ENCODE measurements at places on chromosomes 7 and 10.

DNA sequence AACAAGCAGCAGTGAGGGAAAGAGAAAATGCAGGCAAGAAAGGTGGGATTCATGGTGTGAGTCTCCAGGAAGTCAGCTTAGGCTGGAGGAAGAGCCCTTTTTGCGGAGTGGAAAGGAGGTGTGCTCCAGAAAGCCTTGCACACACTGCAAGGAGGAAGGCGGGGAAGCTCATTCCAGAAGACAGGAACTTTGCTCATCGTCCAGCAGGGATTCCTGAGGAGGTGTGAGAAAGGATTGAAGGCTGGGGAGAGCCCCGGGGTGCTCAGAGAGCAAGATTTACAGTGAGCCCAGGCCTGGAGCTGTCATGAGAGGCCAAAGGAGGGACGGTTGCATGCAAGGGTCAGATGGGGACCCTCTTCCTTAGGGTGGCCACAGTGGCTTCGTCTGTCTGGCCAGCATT lies 17.6 kb downstream of the SLC29A3 start:
- DNase-seq = no peak

GRCh38 chr7:100176096-100177044 lies 811 bp downstream of the GPC2 start:
- no peak for DNase-seq

GRCh38 chr7:151371266-151371665 lies 29.7 kb downstream of the NUB1 start:
- no peak for DNase-seq

DNA sequence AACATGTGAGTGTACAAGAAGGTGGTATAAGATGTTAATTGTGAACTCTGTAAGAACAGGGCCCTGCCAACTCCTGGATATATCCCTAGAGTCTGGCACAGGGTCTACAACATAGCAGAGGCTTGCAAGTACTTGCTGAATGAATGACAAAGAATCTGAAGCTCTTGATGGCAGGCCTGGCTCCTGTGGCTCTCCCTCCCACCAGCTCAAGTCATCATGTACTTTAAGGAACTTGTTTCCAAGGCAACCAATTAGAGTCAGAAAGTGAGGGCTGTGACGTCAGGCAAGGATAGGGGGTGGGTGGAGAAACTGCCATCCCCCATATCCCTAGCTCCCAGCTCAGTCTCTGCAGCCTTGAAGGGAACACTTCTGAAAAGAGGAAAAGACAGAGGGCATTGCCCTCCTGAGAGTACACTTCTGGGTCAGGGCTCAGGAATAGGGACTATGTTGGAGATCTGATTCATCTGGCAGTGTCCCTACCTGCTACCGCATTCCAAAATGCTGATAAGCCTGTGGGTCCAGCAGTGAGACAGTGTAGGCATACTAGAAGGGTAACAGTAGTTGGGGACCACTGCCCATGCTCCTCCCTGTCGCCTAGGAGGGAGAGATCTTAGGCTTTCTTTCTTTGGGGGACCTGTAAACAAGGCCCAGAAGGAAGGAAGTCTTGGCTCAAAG lies 34.6 kb upstream of the BTRC start:
- no peak for DNase-seq

- DNase-seq = no peak
These were observed 31.6 kb upstream of the AGMO start for GRCh38 chr7:15593382-15593781.

- DNase-seq = no peak
These were observed 8.1 kb downstream of the PODXL start for GRCh38 chr7:131548371-131548770.

DNA sequence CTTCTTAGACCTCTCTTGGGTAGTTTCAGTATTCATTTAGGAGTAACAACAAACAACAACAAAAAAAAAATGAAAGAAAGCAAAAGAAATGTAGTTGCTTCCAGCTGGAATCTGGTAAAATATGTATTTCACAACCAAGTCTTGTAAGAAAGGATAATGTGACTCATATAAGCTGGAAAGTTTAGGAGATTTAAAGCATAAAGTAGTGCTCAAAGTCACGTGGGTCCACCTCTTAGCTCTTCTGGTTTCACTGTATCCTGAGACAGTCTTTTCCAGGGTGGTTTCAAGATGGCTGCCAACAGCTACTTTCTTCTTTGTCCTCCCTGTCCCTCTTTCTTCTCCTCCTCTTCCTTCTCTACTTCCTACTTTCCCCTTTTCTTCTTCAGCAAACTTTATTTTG lies 69.5 kb upstream of the CDK13 start:
- DNase-seq = no peak

DNA sequence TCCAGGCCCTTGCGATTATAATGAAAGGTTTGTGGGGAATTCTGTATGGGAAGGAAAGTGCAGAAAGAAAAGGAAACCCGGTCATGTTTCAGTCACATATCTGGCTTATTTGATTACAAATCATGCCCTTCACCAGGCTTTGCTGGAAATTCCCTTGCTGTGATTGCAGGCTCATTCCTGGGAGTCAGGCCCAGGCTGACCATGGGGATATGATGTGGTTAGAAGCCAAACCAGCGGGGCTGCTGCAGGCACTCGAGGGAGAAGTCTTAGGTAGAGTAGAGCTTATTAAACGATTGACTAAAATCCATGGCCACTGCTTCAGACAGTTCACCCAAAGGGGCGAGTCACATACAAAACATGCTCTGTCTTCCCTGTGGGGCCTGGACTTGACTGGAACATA lies 16.2 kb downstream of the PKD1L1 start:
- DNase-seq = no peak

- DNase-seq = no peak
These were observed 108.5 kb downstream of the FAM107B start for GRCh38 chr10:14665865-14666857.
